ENCODE measurements at places on chromosomes 7 and 10.

- no peak for DNase-seq
Observed at GRCh38 chr10:66836057-66836456, 89.8 kb upstream of the LRRTM3 start.

DNA sequence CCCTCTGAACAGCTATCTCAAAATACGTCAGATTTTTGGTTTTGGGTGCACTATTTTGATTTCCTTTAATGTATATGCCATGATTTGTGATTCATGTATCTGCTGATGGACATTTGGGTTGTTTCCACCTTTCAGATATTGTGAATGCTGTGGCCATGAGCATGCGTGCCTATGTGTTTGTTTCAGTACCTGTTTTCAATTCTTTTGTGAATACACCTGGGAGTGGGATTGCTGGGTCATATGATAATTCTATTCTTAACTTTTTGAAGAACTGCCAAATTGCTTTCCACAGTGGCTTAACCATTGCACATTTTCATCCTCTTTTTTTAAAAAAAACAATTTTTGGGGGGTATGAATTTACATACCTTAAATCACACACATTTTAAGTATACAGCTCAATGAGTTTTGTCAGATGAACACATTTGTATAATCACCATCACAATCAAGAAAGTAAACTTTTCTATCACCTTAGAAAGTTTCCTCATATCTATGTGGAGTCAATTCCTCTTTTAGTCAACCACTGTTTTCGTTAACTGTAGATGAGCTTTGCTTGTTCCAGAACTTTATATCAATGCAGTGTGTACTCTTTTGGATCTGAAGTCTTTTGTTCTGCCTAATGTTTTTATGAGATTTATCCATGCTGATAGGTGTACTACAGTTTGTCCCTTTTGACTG, 36.9 kb downstream of the CYP26A1 start:
- no peak for DNase-seq

DNA sequence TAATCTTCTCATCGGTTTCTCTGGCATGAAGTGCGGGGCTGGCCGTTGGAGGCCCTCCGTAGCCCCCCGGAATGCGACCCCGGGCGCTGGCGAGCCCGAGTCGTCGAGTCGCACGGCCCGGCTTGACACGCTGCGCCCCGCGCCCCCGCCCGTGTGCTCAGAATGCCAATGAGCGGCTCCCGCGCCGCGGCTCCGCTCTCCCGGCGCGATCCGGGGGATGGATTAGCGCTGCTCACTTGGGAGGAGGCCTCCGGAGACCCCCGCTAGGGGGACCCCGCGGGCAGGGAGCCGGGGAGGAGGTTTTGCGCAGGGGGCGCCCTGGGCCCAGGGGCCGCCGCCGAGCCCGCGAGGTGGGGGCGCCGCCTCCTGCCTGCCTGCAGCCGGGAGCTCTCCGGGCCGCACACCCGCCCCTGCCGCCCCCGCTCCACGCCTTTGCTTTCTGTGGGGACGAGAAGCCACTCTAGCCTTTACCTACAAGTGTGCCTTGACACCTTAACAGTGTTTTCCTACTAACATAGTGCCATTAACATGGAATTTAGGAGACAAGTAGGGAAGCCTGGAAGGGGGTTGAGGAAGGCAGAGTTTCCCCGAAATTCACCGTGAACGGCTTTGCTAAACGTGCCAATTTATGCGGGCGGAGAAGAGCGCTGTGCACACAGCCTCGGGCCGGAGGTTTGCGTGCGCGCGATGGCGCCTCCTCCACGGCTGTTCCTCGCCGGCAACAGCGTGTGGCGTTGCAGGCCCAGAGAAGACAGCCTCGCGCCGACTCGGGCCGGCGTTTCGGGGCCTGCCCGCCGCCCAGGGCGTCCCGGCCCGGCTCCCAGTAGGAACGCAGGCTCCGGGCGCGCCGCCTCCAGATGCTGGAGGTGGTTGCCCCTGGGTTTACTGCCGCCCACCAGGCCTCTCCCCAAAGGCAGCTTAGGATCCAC, 7.1 kb downstream of the SHH start:
- DNase-seq = no peak

- DNase-seq = no peak
Observed at GRCh38 chr7:92052684-92053083, 81.6 kb downstream of the CYP51A1 start.

DNA sequence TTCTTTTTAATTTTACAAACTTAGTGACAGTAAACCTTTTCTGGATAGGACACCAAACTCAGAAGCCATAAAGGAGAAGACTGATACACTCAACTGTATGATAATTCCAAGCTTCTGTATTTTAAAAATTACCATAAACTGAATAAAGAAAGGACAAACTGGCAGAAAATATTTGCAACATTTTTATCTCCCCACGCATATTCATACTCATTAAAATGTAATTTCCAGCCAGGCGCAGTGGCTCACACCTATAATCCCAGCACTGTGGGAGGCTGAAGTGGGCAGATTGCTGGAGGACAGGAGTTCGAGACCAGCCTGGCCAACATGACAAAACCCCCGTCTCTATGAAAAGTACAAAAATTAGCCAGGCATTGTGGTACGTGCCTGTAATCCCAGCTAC, 67.7 kb downstream of the HIBADH start:
- no peak for DNase-seq

DNA sequence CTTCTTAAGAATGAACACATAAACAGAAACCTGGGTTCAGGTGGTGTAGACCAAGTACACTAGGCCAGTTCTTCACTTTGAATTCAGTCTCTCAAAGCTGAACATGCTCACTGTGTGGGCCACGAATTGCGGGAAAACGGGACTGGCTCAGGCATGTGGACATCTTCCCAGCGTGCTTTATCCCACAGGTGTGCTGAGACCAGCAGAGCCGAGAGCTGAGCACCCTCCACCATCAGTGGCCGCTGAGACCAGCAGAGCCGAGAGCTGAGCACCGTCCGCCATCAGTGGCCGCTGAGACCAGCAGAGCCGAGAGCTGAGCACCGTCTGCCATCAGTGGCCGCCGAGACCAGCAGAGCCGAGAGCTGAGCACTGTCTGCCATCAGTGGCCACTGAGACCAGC, 265.4 kb downstream of the DNAJB6 start:
- no peak for DNase-seq

GRCh38 chr10:49119746-49120145, 4.4 kb upstream of the VSTM4 start:
- DNase-seq = no peak

- no peak for DNase-seq
Observed at GRCh38 chr10:78437998-78438906, 404.6 kb downstream of the RPS24 start.

- DNase-seq = no peak
Observed at GRCh38 chr10:87600581-87600980, 59.1 kb upstream of the PAPSS2 start.

DNA sequence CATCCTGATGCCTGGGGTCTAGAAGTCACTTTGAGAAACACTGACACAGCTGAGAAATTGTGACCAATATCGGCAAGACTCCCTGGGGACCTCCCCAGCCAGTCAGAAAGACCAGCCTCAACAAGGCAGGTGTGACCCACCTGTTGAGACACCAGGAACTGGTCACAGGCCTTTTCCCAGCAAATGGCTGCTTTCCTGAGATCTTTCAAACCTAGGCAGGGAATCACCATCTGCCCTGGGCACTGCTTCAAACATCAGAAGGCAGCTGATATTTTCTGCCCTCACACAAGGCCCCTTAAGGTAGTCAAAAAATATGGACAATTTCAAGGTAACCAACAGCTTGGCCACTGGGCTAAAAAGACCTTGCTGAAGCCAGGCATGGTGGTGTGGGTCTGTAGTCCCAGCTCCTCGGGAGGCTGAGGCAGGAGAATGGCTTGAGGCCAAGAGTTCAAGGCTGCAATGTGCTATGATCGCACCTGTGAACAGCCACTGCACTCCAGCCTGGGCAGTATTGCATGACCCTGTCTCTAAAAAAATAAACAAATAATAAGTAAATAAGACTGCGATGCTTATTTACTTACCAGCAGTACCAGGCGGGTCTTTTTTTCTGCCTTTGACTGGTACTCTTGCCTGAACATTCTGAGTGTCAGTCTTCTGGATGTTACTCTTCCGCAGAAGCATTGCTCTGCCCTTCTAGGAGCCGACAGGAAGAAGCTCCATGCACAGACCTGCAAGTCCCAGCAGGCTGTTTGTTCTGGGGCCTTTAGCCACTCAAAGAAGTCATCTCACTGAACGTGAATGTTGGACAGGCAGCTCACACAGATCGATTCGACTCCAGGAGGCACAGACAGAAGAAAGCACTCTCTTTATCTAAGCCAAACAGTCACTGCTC, 59.7 kb downstream of the SORBS1 start:
- no peak for DNase-seq

GRCh38 chr7:110801502-110801901, 289.4 kb upstream of the LRRN3 start:
- DNase-seq = no peak

- peak; percentile 19 for DNase-seq
Observed at GRCh38 chr7:111090846-111091245, at the start of gene LRRN3. LRRN3 (plus strand) TSS chr7:111091127; CDS start chr7:111122773, 31,646 bp downstream.

DNA sequence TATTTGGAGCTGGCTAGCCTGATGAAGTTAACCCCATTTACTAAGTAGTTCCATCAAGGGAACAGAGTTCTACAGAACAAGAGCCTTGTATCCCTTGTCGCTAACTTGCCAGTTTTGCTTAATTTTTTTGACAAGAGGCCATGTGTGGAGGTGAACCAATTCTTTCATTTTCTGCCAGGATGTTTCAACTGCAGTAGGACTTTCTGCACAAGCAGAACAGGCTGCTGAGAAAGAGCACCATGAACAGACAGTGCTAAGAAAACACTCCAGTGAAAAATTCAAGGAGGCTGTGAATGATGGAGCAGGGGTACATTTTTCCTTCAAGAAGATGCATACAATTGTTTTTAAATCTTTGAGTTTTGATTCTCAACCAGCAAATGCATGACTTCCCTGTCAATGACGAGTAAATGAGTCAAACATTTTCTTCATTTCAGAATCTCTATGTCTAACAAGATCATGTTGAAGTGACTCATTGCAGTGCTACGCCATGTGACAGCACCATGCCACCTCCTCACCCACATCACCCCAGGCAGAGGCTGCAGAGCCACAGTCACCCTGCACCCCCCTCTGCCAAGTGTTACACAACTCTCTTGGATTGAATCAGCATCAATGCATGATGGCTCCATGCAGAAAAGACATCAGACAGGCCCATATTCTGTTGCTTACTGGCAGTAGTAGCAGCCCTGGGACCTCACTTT, 193.1 kb downstream of the COBL start:
- peak; percentile 76 for DNase-seq

GRCh38 chr10:7471720-7472367, 61.0 kb upstream of the SFMBT2 start:
- DNase-seq = no peak

DNA sequence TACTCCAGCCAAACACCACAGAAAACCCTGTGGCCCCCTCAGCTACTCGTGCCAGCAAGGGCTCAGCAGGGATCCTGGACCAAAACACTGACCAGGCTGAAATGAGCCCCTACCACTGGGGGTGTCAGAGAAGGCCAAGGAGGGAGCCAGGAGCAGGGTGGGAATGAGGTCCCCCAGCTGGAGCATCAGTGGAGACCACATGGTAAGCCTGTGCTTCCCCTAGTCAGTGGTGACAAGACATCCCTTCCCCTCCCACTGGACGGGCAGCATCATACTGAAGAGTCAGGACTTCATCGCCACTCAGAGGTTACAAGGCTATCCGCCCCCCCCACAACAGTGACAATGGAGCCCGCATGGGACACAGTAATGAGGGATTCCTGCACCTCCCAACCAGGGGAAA, 99.6 kb downstream of the LHPP start:
- DNase-seq = no peak

GRCh38 chr10:79005126-79005810, 63.5 kb upstream of the ZMIZ1 start:
- no peak for DNase-seq

GRCh38 chr7:128007303-128007680, 23.9 kb downstream of the LRRC4 start:
- no peak for DNase-seq

DNA sequence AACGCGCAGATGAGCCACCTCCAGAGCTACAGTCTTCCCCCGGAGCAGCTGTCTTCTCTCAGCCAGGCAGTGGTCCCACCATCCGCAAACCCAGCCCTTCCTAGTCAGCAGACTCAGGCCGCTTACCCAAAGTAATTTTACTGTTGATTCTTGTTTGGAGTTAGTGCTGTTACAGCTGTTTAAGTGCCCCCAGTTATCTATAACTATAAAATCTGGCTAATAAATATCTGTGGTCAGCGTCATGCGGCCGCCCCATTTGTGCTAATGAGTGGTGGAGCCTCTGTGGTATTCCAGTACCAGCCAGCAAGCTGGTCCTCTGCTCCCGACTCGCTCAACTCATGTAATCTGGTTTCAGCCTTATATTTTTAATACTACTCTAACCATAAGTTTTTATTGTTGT, 43.2 kb upstream of the TMEM236 start:
- DNase-seq = no peak

DNA sequence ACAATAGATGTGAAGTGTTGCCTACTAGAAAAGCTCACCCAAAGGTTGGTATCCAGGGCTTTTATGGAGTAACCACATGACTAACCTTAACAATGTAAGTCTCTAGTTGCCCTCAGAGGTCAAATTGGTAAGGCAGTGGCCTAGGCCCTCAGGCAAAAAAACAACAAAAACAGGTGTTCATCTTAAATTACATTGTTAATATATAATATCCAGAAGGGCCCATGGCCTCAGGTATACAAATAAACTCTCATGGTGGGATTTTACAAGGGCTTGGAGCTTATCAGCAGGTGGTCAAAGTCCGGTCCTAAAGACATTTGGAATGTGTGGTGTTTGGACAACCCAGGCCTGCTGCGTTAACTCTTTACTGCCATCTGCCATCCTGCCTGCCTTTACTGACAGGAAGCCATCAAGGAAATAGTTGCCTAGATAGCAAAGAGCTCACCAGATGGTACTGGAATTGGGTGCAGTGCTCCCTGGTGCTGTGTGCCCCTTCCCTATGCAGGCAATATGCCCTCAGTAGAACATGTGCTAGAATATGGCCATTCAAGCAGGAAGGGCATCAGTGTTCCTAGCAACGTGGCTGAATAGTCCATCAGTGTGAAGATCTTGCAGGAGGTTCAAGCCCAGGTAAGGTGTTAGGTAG, 36.2 kb downstream of the TOMM7 start:
- DNase-seq = no peak

DNA sequence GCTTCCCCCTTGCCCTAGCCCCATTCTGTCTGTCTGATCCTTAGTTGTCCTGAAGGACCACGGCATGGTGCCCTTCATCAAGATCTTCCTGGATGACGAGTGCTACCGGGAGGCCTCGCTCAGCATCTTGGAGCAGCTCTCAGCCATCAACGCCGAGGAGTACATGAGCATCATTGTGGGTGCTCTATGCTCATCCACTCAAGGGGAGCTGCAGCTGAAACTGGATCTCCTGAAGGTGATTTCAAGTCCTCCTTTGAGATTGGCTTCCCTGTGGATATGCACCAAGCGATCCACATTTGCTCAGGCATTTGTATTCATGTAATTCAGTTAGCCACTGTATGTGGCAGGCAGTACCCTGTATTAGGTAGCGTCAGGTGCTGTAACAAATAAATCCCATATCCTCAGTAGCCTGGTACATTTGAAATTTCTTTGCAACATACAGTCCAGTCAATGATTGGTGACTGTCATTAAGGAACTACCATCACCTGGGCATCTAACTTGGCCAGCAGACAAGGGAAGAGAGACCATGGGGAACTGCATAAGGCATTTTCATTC, 51.2 kb downstream of the WDFY4 start:
- no peak for DNase-seq

- no peak for DNase-seq
Observed at GRCh38 chr10:3797750-3798149, 12.7 kb upstream of the KLF6 start.

Measured in NK-92 treated with Interleukin-12 subunit alpha and Interleukin-12 subunit beta, amount 100 ng/mL, for 24 hours (cell line).